ENCODE measurements at places on chromosomes 12 and 14.

- no peak for DNase-seq
Observed at GRCh38 chr14:93012951-93013719, 90.2 kb downstream of the CHGA start.

- no peak for DNase-seq
Observed at GRCh38 chr14:35213143-35213788, 78.9 kb upstream of the PSMA6 start.

GRCh38 chr12:77914081-77914488, 83.4 kb downstream of the NAV3 start:
- DNase-seq = no peak

- no peak for DNase-seq
Observed at GRCh38 chr14:87996291-87996592, 3.3 kb upstream of the GALC start.

DNA sequence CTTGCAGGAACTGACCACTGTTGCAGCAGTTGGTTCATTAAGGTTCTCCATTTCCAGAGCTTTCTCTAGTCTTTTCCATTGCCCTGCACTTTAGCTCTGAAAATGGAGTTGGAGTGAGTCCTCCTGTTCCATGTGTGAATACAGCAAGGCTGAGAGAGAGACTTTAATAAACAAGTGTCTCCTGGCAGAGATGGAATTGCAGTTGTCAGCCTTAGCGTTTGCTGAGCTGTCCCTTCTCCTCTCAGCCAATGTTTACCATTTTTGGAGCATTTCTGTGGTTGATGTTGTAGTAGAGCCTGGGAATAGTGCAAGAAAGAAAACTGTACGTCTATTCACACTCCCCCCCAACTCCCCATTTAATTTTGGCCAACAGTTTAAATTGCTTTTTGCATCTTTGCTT, 7.5 kb upstream of the MANSC4 start:
- no peak for DNase-seq

DNA sequence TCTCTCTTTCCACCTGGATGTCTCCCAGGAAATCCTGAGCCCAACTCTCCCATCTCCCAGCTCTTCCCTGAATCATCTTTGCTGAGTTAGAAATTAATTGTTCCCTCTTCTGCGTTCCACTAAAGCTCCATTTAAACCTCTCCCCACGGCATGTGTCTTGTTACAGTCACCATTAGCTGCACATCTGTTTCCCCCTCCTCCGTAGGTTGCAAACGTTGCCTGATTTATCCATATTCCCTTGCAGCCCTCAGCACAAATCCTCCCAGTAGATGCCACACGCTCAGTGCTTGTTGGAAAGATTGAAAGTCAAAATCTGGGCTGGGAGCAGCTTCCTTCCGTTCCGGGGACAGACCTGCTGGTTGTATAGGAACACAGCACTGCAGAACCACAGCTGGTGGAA, 90.4 kb downstream of the SLC24A4 start:
- no peak for DNase-seq

DNA sequence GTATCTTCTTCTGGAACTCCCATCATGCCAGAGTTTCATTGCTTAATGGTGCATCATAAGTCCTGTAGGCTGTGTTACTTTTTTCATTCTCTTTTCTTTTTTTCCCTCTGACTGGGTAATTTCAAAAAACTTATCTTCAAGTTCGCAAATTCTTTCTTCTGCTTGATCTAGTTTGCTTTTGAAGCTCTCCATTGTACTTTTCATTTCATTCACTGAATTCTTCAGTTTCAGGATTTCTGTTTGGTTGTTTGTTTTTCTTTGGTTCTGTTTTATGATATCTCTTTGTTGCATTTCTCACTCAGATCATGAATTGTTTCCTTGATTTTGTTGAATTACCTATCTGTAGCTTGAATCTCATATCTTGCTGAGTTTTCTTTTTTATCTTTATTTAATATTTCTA, 83.3 kb upstream of the PRMT8 start:
- no peak for DNase-seq

All from AML-193 (cell line).